ENCODE measurements at places on chromosomes 2 and 18.

GRCh38 chr2:164620873-164621763, at the start of gene GRB14:
TSS of gene GRB14 (minus strand) at chr2:164621482. CDS start at chr2:164621309, 173 bp downstream.
- no peak for DNase-seq

- DNase-seq, result no peak
Measured at GRCh38 chr18:33987206-33987605, 237.5 kb downstream of the NOL4 start.

DNA sequence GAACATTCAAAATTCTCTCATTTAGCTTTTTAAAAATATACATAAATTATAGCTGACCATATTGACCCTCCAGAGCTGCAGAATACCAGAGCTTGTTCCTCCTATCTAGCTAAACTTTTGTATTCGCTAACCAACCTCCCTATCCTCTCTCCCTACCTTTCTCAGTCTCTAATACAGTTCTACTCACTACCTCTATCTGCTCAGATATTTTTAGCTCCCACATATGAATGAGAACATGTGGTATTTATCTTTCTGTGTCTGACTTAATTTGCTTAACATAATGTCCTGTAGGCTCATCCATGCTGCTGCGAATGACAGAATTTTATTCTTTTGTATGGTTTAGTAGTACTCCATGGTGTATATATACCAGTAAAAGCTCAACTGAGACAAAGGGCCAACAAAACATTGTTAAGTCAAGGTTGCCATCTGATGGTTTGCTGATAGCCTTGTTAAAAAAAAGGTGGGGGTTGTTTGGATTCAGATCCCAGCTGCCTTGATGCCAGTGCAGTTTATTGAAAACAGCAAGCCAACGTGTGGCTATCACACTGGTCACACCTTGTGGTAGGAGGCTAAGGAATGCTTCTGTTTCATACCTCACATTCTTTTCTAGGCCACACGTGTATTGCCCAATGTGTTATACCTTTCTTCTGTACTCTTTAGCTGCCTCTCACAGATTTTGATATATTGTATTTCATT, 101.5 kb downstream of the VWA3B start:
- no peak for DNase-seq

DNA sequence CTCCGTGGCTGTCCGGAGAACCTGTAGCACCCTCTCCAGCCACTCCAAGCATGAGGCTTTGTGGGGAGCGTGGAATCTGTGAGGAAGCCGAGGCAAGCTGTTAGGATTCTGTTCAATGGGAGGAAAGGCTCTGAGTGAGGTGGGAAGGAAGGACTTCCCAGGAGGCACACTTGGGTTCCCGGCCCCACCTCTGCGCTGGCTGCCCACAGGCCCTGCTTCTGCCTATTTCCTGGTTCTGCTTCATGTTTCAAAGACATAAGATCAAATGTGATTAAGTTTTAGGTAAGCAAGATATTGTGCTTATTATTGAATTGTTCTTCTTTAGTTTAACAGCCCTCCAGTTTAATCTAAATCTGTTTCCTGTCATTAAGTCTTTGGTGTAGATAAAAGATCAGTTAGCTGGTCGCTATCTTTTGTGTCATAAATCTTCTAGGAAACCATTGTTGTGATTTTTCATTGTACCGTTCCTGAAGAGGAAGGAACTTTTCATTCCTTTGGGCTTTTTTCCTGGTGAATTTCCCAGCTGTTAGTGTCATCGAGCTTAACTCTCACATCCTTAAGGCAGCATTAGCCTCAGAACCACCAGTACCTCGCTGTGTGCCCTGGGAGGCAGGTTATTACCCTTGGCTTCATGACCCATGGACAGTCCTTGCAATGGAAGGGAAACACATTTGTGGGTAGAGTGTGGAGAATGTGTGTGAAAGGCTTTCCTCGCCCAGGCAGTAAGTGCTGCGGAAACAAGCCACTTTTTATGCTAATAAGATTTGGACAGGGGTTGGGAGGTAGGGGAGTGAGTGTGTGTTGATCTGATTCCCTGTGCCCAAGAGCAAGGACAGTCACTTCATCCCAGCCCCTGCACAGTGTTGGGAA, 61.9 kb upstream of the ALPP start:
- DNase-seq, result no peak

- DNase-seq, result peak; percentile 19
Measured at GRCh38 chr18:13614641-13615288, 111.6 kb downstream of the FAM210A start.

DNA sequence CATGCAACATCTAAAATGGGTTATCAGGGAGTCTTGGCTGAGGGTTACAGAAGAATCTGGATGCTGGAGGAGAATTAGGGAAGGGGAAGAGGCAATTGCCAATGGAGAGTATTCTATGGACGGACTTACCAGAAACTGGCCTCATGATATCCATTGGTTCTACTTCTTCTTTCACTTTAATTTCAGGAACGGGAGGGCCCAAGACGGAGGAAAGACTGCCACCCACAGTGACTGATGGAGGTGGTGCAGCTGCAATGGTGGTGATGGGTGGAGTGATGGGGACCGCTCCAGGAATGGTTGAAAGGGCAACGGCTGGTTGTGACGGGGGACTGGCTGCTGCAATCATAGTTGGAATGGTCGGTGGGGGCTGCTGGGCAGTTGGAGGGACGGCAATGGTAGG, 69.1 kb upstream of the AMMECR1L start:
- DNase-seq, result no peak

GRCh38 chr2:190589008-190589407, 54.5 kb upstream of the NEMP2 start:
- no peak for DNase-seq

DNA sequence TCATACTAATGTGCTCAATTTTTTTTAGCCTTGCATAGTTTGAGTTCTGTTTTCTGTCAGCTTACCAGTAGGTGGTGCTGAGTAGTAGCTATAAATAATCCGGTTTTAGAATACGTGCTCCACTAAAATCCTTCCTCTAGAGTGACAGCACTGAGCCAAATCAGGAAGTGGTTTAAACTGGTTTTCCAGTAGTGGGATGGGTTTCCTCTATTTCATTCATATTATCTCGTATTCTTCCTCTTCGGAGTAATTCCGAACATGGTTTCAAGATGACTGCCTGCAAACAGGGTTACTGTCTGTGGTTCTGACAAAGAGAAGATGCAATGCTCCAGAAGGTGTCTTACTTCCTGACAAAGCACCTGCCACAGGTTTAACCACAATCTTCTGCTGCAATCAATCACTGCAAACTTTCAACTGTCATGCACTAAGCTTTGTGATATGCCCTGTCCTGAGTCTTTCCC, 496.9 kb upstream of the VRK2 start:
- no peak for DNase-seq

- no peak for DNase-seq
Measured at GRCh38 chr2:71389384-71390072, 57.9 kb downstream of the ZNF638 start.

DNA sequence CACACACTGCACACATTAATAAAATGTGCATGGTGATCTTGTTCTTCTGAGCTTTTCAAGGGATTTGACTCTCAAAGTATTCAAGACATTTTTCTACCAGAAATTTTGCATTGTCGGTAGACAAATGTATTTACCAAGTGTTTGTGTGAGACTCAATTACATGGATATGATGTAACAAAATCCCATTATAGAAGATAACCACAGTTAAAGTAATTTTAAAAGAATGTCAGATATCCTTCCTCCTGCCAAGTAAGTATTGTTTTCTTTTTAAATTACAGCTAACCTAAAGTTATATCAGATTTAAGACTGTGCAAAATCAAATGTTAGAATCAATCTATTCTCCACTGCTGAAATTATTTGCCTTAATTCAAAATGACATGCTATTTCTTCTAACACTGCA, 1344.5 kb upstream of the CHAC2 start:
- no peak for DNase-seq

GRCh38 chr2:81324046-81324445, 1019.5 kb upstream of the LRRTM1 start:
- DNase-seq, result no peak

GRCh38 chr2:143264851-143265250, 135.6 kb downstream of the ARHGAP15 start:
- DNase-seq, result no peak

DNA sequence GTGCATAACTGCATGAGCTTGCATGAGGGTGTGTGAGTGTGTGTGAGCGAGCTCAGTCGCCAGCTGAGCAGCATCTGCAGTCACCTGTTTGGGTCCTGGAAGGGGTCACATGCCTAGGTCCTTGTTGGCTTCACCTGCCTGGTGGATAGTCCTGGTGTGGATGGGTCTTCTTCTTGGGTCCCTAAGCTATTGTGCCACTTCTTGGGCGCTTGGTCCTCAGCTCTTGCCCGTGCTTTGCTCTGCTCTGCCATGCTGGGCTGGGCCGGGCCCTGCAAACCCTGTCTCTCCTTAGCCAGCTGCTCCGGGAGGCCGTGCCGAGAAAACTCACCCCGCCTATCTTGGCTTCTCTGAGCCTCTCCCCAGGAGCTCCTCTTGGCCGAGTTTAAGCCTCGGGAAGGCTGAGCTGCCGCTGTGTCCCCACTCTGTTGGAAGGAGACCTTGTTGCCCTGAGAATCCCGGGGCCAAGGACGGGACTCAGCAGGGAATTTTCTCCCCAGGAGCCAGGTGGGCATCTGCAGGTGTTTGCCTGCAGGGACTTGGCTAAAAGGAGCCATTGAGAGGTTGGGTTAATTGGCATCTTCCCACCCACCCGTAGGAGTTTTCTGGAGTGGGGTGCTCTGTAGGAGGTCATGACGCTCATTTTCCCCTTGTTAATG, 300.8 kb downstream of the NDUFA10 start:
- DNase-seq, result no peak

- no peak for DNase-seq
Measured at GRCh38 chr2:165877565-165878550, 75.7 kb downstream of the TTC21B start.

GRCh38 chr2:109460553-109461324, 153.0 kb downstream of the SEPTIN10 start:
- no peak for DNase-seq

DNA sequence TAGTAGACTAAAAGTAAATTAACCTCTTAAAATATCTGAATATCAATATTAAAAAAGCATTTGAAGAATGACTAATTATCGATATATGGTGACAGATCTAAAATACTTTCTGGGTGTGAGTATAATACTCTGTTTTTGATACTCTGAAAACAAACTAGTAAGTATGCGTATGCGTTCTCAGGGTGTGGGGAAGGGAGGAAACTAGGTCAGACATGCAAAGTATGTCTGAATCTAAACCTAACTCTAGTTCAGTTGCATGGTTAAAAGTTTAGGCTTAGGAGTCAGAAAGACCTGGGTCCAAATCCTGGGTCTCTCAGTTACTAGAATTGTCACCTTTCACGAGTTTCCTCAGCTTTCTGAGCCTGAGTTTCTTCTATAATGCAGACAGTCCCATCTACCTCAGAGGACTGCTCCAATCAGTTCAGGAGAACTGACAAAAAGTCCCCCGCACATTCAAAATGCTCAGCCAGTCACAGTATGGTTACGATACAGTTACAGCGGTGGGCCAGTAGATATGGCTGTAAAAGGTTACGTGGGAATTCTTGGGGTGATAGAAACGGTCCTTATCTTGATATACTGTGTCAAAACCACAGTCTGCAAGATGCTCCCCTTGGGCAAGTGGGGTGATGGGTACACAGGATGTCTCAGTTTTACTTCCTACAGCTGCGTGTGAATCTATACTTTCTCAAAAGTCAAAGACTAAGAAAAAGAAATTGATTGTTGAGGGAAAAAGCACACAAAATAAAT, 29.2 kb downstream of the UNC50 start:
- DNase-seq, result no peak

GRCh38 chr2:215110918-215111317, 27.5 kb downstream of the ABCA12 start:
- no peak for DNase-seq

- DNase-seq, result no peak
Measured at GRCh38 chr2:10919771-10920621, 8.3 kb downstream of the KCNF1 start.

GRCh38 chr18:65017372-65017760, 733.4 kb upstream of the CDH7 start:
- DNase-seq, result no peak

DNA sequence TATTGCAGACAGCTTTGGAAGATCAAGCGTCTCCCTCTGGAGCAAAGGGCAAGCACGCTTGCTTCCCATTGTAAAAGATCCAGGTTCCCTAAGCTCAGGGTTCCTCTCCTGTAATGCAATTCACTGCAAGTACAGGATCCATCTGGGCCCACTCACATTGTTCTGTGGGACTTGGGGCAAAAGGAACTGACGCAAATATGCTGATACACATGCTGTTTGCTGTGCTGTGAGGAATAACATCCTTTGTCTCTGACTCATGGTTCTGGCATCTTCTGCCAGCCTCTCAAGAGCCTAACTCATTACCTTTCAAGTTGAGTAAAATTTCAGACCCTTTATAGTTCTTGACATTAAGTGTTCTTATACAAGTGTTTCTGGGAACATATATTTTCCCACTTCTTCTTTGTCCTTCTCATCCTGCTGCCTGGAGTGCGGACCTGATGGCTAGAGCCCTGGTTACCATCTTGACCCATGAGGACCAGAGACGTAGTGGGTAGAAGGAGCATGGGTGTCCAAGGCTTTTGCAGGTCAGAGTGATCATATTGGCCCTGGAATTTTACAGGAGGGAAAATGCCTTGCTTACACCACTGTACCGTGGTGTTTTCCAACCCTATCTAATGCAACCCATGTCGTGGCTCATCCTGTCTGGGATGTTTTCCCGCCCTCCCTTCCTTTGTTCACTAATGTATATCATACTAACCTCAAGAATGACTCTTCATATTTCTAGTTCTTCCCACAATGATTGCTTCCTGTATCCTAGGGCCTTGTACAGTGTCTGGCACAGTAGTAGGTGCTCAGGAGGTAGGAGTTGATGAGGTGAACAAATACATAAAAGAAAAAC, 145.7 kb upstream of the GLI2 start:
- DNase-seq, result no peak

DNA sequence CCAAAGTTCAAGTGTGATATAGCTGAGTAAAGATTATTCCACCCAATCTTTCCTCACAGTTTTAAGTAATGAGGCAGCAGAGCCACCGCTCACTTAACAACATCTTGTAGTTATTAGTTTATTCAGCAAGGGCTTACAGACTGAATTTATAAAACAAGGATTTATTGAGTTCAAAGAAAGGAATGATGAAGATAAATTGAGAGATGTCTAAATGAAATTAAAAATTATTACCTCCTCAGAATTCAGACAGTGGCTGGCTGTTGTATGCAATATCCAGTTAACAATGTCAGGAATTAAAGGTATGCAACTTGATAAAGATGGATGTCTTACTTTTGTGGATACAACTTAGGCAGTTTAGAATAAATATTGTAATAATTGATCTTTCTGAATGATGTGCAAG, 927.3 kb upstream of the CDH2 start:
- DNase-seq, result no peak

- DNase-seq, result no peak
Measured at GRCh38 chr2:46874236-46874929, 41.2 kb downstream of the MCFD2 start.

- DNase-seq, result no peak
Measured at GRCh38 chr2:88828397-88829137, 137.1 kb downstream of the RPIA start.

GRCh38 chr2:118417406-118418120, 329.3 kb downstream of the INSIG2 start:
- no peak for DNase-seq
